Suprapubic skin (tissue), 4 donors: ENCODE measurements at places on chromosomes 6 and 20.

- no peak for DNase-seq
- peaks cover 17% of the 10 kb centered on the region for H3K4me1 ChIP-seq
- no peaks in the 10 kb centered on the region for H3K36me3 ChIP-seq
- H3K27me3 ChIP-seq, result no peaks in the 10 kb centered on the region
These were observed 98.2 kb downstream of the CLIC5 start for GRCh38 chr6:45917439-45917838.

DNA sequence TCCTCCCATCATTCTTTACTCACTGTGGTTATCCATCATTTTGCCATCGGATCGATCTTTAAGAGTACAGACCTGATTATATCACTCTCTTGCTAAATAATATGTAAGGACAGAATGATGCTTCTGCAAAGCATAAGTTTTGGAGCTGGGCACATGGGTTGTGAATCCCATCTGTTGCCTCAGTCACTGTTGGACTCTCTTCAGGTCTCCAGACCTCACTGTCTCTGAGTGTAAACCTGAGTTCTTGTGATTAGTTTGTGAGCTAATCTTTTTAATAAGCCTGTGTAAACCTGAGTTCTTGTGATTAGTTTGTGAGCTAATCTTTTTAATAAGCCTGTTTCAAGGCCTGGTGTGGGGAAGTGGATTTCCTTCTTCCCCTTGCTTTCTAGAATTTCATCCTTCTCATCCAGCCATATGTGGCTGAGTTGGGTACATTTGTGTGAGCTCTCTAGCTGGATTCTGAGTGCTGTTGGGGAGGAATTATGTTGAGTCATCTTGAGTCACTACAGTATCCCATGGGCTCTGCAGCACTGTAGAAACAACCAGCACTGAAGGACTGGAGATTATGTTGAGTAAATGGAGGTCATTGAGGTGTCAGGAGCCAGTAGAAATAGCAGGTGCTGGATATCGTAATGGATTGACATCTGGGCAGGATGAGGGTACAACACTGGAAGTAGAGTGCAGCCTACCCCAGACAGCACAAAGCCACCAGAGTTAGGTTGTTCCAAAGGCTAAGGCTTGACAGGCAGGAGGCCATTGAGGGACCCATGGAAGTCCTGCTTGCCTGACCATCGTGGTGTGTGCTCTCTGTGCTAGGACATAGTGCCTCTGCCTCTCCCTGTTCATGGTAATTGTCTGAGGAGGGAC, 52.4 kb downstream of the SCAND1 start:
- peaks cover 26% of the 10 kb centered on the region for H3K36me3 ChIP-seq
- no peak for DNase-seq
- H3K4me3 ChIP-seq, result no peak overlapping the region
- H3K27me3 ChIP-seq, result no peaks in the 10 kb centered on the region
- H3K27ac ChIP-seq, result no peak overlapping the region

GRCh38 chr6:14750059-14750661, 495.7 kb upstream of the JARID2 start:
- no peaks in the 10 kb centered on the region for H3K4me1 ChIP-seq
- H3K27me3 ChIP-seq, result no peaks in the 10 kb centered on the region
- H3K36me3 ChIP-seq, result no peaks in the 10 kb centered on the region
- H3K4me3 ChIP-seq, result no peak overlapping the region
- no peak for DNase-seq
- no peak overlapping the region for H3K27ac ChIP-seq

GRCh38 chr6:169845426-169846285, 94.2 kb downstream of the ERMARD start:
- no peak overlapping the region for H3K4me3 ChIP-seq
- H3K27me3 ChIP-seq, result peaks cover 23% of the 10 kb centered on the region
- no peaks in the 10 kb centered on the region for H3K36me3 ChIP-seq
- no peak for DNase-seq
- no peak overlapping the region for H3K27ac ChIP-seq

DNA sequence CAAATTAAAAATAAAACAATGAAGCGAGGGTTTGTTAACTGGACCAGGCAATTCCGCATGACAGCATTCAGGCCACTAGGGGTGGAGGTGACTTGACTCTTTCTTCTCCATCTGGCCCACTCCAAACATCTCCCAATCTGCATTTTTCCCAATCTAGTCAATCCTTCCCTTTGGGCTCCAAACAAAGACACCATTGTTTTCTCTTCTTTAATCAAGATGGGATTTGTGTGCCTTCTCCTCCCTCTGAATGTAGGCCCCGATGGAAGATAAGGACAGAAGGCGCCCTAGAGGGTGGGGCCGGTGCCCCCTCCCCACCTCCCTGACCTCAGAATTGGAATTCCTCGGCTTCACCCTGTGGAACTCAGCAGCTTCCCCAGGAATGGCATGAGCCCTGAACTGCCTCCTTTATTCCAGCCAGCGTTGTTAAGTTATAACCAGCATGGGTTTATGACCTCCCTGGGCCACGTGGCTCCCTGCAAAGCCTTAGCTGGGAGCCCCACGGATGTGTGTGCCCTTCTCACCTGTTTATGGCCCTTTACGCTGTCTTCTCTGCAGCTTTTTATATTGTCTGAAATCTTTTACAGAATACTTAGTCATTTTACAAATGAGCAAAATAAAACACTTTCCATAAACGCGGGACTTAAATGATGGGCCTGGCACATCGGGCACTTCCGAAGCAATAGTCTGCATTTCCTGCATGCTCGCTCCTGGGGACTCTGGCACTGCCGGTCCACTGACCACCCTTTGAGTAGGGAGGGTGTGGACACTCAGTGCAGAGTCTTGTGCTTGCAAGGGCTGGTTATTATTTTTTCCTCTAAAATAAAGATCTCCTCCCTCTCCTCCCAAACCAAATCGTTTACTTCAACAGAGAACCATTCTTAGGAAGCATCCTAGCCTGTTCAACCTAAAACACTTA, 24.5 kb downstream of the OVOL2 start:
- DNase-seq, result no peak
- H3K27me3 ChIP-seq, result peaks cover 3% of the 10 kb centered on the region
- H3K36me3 ChIP-seq, result peaks cover under 1% of the 10 kb centered on the region
- no peaks in the 10 kb centered on the region for H3K4me1 ChIP-seq
- no peak overlapping the region for H3K4me3 ChIP-seq

DNA sequence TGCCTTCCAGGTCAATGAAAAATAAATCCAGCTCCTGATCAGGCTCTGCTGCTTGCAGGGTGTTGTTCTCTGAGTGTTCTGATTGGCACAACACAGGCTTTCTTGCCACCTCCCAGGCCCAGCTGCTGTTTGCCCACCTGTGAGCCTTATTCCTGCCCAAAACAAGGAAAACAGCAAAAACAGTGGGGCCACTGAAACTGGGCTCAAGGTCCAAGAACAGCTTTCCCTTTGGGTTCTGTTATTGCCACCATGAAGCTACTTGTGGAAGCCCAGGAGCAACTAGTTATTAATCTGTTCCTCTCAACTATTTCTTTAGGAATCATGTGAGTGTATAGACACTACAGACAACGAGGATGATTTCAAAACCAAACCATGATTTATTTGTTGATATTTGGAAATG, 159.1 kb downstream of the PLCB1 start:
- H3K4me3 ChIP-seq, result no peak overlapping the region
- no peaks in the 10 kb centered on the region for H3K27me3 ChIP-seq
- no peaks in the 10 kb centered on the region for H3K36me3 ChIP-seq

DNA sequence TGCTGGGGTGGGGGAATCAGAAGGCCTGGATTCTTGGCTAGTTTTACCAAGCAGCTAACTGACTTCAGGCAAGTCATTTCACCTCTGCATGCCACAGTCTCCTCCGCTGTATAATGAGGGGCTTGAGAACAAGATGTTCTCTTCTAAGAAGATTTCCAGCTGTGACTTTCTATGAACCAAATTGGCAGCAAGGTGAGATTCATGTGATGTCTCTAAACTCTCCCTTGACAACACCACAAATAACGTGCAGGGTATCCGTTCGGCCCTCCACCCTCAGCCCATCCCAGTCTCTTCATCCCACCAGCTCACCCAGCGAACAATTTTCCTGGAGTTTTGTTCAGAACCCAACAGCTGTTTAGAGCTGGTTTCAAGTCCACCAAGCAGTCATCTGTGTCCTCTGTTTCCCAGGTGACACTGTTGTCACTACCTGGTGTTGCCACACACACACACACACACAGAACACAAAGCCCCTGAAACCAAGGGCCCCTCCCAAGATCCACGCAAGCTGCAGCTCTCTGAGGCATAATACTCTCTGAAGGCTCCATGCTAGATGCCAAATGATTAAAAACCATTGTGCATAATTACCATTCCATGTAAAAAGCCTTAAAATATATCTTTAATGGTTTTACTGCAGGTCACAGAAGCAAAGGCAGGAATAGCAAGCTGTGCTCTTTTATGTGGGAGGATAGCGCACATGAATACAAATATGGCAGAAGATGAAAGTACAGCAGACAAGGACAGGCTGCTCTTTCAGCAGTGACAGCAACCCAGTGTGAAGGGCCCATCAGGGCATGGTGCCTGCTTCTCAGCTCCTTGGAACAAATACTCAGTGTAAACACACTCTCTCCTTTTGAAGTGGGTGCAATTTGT, 48.2 kb downstream of the ARHGAP18 start:
- no peak overlapping the region for H3K4me3 ChIP-seq
- H3K36me3 ChIP-seq, result no peaks in the 10 kb centered on the region
- H3K27me3 ChIP-seq, result no peaks in the 10 kb centered on the region
- H3K27ac ChIP-seq, result peak overlapping the region; percentile 69
- no peak for DNase-seq

GRCh38 chr20:10671221-10671918, 2.4 kb downstream of the JAG1 start:
- DNase-seq, result peak; percentile 89
- peak overlapping the region; percentile 88 for H3K4me3 ChIP-seq
- no peaks in the 10 kb centered on the region for H3K27me3 ChIP-seq
- H3K27ac ChIP-seq, result peak overlapping the region; percentile 100
- H3K4me1 ChIP-seq, result peaks cover 65% of the 10 kb centered on the region

- no peaks in the 10 kb centered on the region for H3K4me1 ChIP-seq
- H3K27ac ChIP-seq, result no peak overlapping the region
- no peak overlapping the region for H3K4me3 ChIP-seq
- no peak for DNase-seq
- no peaks in the 10 kb centered on the region for H3K27me3 ChIP-seq
These were observed 398.8 kb downstream of the ESR1 start for GRCh38 chr6:152206072-152206818.

- no peaks in the 10 kb centered on the region for H3K27me3 ChIP-seq
- no peaks in the 10 kb centered on the region for H3K36me3 ChIP-seq
- peaks cover 39% of the 10 kb centered on the region for H3K4me1 ChIP-seq
- H3K27ac ChIP-seq, result peak overlapping the region; percentile 69
- no peak overlapping the region for H3K4me3 ChIP-seq
These were observed 7.8 kb downstream of the ADA start for GRCh38 chr20:44643596-44644229.

DNA sequence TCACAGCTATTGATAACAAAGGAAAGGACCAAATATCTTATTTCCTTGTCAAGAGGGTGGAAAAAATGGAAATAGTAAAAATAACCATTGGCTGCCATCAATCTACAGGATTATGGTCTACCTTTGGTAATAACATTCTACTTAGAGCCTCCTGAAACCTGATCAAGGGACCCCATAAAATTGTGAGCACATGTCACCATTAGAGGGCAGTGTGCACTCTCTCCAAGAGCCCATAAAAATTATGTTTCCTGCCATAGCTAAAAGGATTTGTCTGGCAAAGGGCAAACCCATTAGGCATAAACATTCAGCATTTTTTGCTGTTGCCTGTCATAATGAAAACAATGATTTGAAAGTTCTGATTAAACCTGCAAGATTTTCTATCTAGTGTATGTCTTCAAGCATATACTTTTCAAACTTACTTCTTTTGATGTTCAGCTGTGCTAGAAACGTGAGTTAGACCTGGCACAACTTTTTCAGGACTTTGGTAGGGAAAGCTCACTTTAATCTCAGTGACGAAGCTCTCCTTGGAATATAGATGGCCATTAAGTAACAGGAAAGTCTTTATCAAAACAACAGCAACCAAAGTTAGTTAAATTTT, 120.7 kb upstream of the ZFP64 start:
- no peaks in the 10 kb centered on the region for H3K27me3 ChIP-seq
- no peak overlapping the region for H3K27ac ChIP-seq
- no peak for DNase-seq
- H3K4me1 ChIP-seq, result peaks cover 16% of the 10 kb centered on the region
- no peaks in the 10 kb centered on the region for H3K36me3 ChIP-seq

GRCh38 chr20:35539756-35540212, 2.1 kb upstream of the ERGIC3 start:
- DNase-seq, result no peak
- no peaks in the 10 kb centered on the region for H3K27me3 ChIP-seq
- peaks cover 15% of the 10 kb centered on the region for H3K4me1 ChIP-seq
- H3K27ac ChIP-seq, result no peak overlapping the region
- H3K36me3 ChIP-seq, result peaks cover 9% of the 10 kb centered on the region
- no peak overlapping the region for H3K4me3 ChIP-seq

DNA sequence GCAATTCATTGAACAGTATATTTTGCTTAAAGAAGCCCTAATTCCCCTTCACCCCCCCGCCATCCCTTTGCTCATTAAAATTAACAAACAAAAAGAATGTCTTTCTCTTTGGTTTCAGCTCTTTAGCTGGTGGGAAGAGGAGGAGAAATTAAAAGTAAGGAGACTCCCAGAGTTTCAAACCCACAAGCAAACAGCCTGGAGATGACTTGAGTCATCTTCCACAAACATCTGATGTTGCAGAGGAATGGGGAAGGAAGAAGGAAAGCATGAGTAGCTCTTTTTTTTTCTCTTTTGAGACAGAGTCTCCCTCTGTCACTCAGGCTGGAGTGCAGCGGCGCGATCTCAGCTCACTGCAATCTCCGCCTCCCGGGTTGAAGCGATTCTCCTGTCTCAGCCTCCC, 189.6 kb downstream of the ADAT2 start:
- H3K36me3 ChIP-seq, result no peaks in the 10 kb centered on the region
- no peak for DNase-seq
- H3K27me3 ChIP-seq, result no peaks in the 10 kb centered on the region
- peaks cover 3% of the 10 kb centered on the region for H3K4me1 ChIP-seq
- no peak overlapping the region for H3K27ac ChIP-seq

DNA sequence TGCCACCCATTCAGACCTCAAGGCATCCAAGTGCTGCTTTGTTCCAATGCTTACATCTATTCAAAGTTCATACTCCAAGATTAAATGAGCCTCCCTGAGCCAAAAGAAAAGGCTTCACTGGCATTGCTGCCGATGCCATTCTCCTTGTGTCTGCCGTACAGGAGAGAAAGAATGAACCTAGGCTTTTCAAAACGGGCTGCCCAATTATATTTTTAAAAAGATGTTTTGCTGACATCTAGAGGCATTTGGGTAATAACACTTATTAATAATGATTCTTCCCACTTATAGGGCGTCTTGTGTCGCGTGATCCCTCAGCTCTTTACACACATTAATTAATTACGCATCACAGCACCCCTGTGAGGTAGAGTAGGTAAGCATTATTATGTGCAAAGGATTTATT, 545.6 kb downstream of the PKHD1 start:
- no peaks in the 10 kb centered on the region for H3K27me3 ChIP-seq
- no peaks in the 10 kb centered on the region for H3K36me3 ChIP-seq
- H3K4me1 ChIP-seq, result no peaks in the 10 kb centered on the region
- DNase-seq, result no peak
- H3K4me3 ChIP-seq, result no peak overlapping the region
- H3K27ac ChIP-seq, result no peak overlapping the region

GRCh38 chr6:20314866-20315845, 86.5 kb upstream of the E2F3 start:
- H3K27ac ChIP-seq, result no peak overlapping the region
- no peak overlapping the region for H3K4me3 ChIP-seq
- DNase-seq, result no peak
- no peaks in the 10 kb centered on the region for H3K4me1 ChIP-seq
- H3K36me3 ChIP-seq, result no peaks in the 10 kb centered on the region
